ENCODE measurements at places on chromosomes 16 and 17.

- no peak for DNase-seq
- H3K4me3 ChIP-seq: peak overlapping the region; percentile 72
- H3K36me3 ChIP-seq: peaks cover 20% of the 10 kb centered on the region
Measured at GRCh38 chr16:1825864-1826690, 548 bp downstream of the HAGH start.

- no peak overlapping the region for H3K4me3 ChIP-seq
- peaks cover 23% of the 10 kb centered on the region for H3K4me1 ChIP-seq
- no peaks in the 10 kb centered on the region for H3K27me3 ChIP-seq
- no peak for DNase-seq
- no peaks in the 10 kb centered on the region for H3K36me3 ChIP-seq
Measured at GRCh38 chr17:17938388-17939107, 33.7 kb downstream of the TOM1L2 start.

DNA sequence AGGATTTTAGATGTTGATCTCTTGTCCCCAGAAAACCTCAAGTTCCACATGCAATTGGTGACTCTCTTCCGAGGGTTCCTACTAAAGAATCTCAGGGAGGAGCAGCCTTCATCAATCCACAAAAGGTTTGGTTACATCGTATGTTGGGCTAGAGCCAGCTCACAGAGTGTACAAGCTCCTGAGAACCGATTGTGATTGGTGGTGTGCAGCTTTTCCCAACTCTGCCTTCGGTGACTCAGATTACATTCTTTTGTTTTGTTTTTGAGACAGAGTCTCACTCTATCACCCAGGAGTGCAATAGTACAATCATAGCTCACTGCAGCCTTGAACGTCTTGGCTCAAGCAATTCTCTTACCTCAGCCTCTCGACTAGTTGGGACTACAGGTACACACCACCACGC, 172.4 kb downstream of the PMP22 start:
- no peak for DNase-seq
- no peak overlapping the region for H3K27ac ChIP-seq
- no peak overlapping the region for H3K4me3 ChIP-seq
- H3K36me3 ChIP-seq: no peaks in the 10 kb centered on the region

- no peaks in the 10 kb centered on the region for H3K4me1 ChIP-seq
- no peaks in the 10 kb centered on the region for H3K36me3 ChIP-seq
- no peaks in the 10 kb centered on the region for H3K27me3 ChIP-seq
- no peak overlapping the region for H3K27ac ChIP-seq
- no peak overlapping the region for H3K4me3 ChIP-seq
Measured at GRCh38 chr17:80523956-80524712, 20.5 kb upstream of the RPTOR start.

GRCh38 chr17:36913132-36913531, 24.1 kb upstream of the LHX1 start:
- no peaks in the 10 kb centered on the region for H3K36me3 ChIP-seq
- H3K4me1 ChIP-seq: no peaks in the 10 kb centered on the region
- DNase-seq: no peak
- no peaks in the 10 kb centered on the region for H3K27me3 ChIP-seq
- H3K4me3 ChIP-seq: no peak overlapping the region

- H3K27ac ChIP-seq: no peak overlapping the region
- H3K4me3 ChIP-seq: peak overlapping the region; percentile 8
- peaks cover 10% of the 10 kb centered on the region for H3K4me1 ChIP-seq
- peaks cover 12% of the 10 kb centered on the region for H3K36me3 ChIP-seq
- peaks cover 10% of the 10 kb centered on the region for H3K27me3 ChIP-seq
Measured at GRCh38 chr17:81003711-81004475, 12.3 kb downstream of the CHMP6 start.
